HFFc6 (cell line): ENCODE measurements at places on chromosomes 11 and 22. TPM values are rescaled to one million over a fixed set of nuclear protein-coding genes. Genes with fewer than 3 reads are reported as not detected.

The CASP5 gene
- not detected in 2 replicates for total RNA-seq

The MFNG gene
- total RNA-seq, result not detected in 3 replicates

The NRXN2 gene
- 0.18 to 0.37 TPM (median 0.31 TPM) in 3 replicates for total RNA-seq

The ANO9 gene
- total RNA-seq, result not detected in 3 replicates

The SDHD gene
- 81.8 to 98.5 TPM (median 92.2 TPM) in 3 replicates for total RNA-seq

The ACRV1 gene
- total RNA-seq, result not detected in 3 replicates

The IGLL1 gene
- total RNA-seq, result not detected in 3 replicates

The ARHGAP20 gene
- total RNA-seq, result 0.29 and 0.88 TPM in 2 replicates

The INS gene
- total RNA-seq, result not detected in 3 replicates

The SCUBE1 gene
- total RNA-seq, result not detected in 3 replicates

DNA sequence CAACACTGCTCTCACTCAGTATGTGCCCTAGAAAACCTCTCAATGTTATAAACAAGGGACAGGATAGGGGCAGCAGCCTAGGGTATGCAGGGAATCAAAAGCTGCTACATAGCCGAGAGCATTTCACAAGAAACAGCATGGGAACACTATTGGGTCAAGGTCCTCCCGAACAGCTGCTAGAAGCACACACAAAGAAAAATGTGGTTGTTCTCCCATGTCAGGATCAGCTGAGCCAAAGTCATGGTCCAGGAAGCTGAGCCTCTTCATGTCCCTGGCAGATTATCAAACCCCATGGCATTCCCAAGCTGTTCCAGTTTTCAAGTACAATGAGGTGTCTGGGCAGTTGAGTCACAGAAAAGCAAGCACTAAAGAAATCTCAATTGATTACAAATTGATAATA lies 21.0 kb upstream of the GDPD4 start:
- H3K27me3 ChIP-seq, result no peaks in the 10 kb centered on the region; the same call in 1 of the 2 replicates
- H3K4me3 ChIP-seq, result no peak overlapping the region
- peaks cover 34% of the 10 kb centered on the region for H3K4me1 ChIP-seq

DNA sequence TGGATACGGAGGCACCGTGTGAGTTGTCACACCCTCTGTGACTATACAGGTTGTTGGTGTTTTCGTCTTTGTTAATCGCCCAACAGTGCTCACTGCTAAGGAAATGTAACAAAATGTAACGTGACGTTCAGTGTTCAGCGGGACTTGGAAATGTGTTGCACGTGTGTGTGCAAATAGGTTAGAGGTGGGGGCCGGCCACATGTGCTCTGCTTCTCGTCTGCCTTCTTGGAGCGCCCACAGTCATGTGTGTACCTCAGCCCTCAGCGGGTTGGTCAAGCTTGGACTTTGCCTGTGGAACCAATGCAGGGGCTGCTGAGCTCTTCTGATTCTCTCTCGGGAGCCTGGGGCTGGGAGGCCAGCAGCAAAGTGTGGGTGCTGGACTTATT lies 7.4 kb upstream of the SMIM38 start:
- no peak for DNase-seq
- no peak overlapping the region for H3K27ac ChIP-seq
- no peak overlapping the region for H3K4me3 ChIP-seq
- H3K36me3 ChIP-seq, result peaks cover 28% of the 10 kb centered on the region
- peaks cover 23% of the 10 kb centered on the region for H3K4me1 ChIP-seq
- H3K27me3 ChIP-seq, result peaks cover 7% of the 10 kb centered on the region

DNA sequence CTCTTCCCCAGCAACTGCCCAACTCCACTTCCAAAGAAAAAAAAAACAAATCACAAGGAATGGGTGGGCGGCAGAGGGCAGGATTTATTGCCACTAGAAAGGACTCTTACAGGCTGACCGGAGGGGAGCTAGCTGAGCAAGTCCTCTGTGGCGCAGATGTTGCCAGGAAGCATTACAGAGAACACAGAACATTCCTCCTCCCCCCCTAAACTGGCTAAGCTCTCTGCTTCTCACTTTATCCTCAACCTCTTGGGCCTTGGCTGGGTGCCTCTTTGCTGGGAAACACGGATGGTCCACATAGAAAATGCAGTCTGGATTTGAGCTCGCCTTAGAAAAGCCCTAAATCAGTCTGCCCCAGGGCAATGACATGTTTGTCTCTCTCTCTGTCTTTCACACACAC lies 12.6 kb upstream of the FJX1 start:
- H3K36me3 ChIP-seq, result no peaks in the 10 kb centered on the region
- H3K4me3 ChIP-seq, result no peak overlapping the region
- peak overlapping the region; percentile 4; the same call in 1 of the 2 replicates for H3K27ac ChIP-seq

GRCh38 chr11:19560156-19560555 lies 152.5 kb upstream of the NAV2 start:
- DNase-seq, result no peak
- no peaks in the 10 kb centered on the region for H3K36me3 ChIP-seq
- no peak overlapping the region for H3K4me3 ChIP-seq
- H3K4me1 ChIP-seq, result peaks cover 23% of the 10 kb centered on the region
- H3K27me3 ChIP-seq, result peaks cover 2% of the 10 kb centered on the region

GRCh38 chr11:57399221-57399620 lies 8.8 kb upstream of the PRG2 start:
- H3K4me1 ChIP-seq, result no peaks in the 10 kb centered on the region
- H3K36me3 ChIP-seq, result no peaks in the 10 kb centered on the region
- H3K4me3 ChIP-seq, result no peak overlapping the region
- peaks cover 24% of the 10 kb centered on the region for H3K27me3 ChIP-seq
- no peak for DNase-seq
- H3K27ac ChIP-seq, result no peak overlapping the region

- DNase-seq, result no peak
- peaks cover 62% of the 10 kb centered on the region for H3K4me1 ChIP-seq
- no peak overlapping the region for H3K4me3 ChIP-seq
- H3K36me3 ChIP-seq, result peaks cover 22% of the 10 kb centered on the region
Observed at GRCh38 chr11:126313826-126314225, 10.0 kb downstream of the DCPS start.

DNA sequence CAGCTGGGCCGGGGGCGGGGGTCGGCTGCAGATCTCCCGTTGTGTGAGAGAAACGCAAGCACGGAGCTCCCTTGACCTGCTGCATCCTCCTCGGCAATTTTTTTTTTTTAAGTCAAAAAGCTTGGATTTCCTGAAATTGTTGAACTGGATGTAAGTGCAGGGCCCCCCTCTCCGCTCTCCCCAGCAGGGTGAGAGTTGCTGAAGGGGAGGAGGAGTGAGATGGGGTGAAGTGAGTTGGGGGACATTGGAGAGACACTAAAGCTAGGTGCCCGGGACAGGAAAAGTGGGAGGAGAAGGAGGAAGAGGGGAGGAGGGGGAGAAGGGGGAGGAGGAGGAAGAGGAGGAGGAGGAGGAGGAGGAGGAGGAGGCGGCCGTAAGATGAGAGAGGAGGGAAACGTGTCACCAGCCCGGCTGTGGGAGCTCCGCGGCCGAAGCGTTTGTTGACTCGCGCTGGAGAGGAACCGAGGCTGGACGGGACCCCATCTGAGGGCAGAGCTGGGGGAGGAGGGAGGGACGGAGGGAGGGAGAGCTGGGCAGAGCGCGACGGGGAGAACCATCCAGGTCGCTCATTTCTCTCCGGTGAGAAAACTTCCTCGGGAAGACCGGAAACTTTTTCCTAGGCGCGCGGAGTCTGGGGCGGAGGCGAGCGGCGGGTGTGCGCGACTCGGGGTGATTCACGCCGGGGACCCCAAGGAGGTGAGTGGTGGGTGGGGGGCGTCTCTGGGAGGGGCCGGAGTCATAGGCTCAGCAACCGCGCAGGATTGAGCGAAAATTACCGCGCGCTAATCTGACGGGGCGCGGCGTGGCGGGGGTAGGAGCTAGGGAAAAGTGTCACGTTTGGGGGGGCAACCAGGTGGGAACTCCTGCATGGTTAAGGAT lies 80.2 kb downstream of the PRR5L start:
- H3K4me3 ChIP-seq, result peak overlapping the region; percentile 100
- H3K4me1 ChIP-seq, result peaks cover 55% of the 10 kb centered on the region
- H3K27me3 ChIP-seq, result no peaks in the 10 kb centered on the region
- H3K36me3 ChIP-seq, result peaks cover 18% of the 10 kb centered on the region

DNA sequence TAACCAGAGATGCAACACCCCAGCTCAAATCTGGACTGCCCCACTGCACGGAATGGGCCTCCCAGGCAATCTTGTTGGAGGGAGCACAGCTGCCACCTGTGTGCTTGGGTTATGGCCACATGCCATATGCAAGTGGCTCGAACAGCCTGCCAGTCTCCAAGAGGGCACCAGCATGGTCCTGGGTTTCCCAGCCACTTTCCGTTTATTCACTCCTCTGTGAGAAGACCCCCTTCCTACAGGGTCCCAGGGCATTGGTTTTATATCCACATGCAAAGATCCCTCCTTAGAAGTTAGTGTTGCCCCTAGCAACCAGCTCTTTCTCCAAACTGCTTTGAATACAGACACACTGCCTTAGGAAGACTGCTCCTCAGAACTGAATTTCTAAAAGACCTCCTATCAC lies 487.8 kb downstream of the BUD13 start:
- DNase-seq, result no peak
- no peak overlapping the region for H3K27ac ChIP-seq
- no peaks in the 10 kb centered on the region for H3K36me3 ChIP-seq
- H3K4me1 ChIP-seq, result no peaks in the 10 kb centered on the region
- H3K27me3 ChIP-seq, result no peaks in the 10 kb centered on the region

DNA sequence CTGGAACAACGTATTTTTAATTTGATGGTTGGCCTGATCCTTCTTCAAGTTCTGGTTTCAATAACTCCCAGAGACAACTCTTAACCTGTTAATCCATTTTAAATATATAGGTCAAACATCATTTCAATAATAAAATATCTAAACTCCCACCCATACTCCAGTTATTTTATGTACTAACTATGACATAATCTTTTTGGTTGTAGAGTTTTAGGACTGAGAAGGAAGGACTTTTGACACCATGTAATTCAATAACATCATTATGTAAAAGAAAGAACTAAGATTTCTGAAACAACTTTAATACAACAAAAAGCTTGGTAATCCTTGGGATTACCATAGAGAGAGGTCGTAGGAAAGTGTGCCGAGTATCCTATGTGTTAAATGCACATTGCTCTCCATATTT lies 31.5 kb downstream of the VSIG10L2 start:
- DNase-seq, result no peak
- H3K36me3 ChIP-seq, result no peaks in the 10 kb centered on the region
- no peaks in the 10 kb centered on the region for H3K4me1 ChIP-seq
- H3K27me3 ChIP-seq, result peaks cover 4% of the 10 kb centered on the region

- no peaks in the 10 kb centered on the region for H3K36me3 ChIP-seq
- no peaks in the 10 kb centered on the region for H3K27me3 ChIP-seq
- H3K27ac ChIP-seq, result no peak overlapping the region
- H3K4me3 ChIP-seq, result no peak overlapping the region
Observed at GRCh38 chr11:99370549-99371216, 349.9 kb downstream of the CNTN5 start.

DNA sequence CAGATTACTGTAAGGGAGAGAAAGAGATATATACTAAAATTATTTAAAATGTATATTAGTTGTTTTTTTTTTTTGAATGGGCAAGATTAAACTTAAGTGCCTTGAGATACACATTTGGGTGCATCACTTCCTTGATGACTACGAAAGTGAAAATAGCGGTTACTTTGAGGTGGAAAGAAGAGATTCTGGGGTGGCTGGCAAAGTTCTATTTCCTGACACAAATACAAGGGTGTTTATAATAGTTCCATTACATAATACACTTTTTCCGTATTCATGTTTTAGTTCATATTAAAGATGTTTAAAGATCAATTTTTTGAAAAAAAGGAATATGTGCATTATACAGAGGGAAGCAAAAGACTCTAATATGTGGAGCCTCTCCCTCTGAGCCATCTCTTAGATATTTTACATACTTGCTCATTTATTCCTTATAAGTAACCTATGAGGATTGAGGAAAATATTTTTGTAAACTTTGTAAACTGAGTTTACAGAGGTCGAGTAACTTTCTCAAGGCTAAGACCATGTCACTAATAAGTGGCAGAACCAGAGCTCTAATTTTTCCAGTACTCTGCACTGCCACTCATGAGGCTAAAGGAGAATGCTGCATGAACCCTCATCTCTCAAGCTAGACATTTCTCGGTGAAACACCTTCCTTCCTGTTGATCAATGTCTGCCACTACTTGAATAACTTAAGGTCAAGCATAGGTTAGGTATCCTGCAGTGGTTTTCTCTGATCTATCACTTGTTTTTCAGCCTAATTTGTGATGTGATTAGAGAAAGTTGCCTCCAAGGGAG lies 58.6 kb downstream of the DDIAS start:
- DNase-seq, result no peak
- H3K36me3 ChIP-seq, result peaks cover 6% of the 10 kb centered on the region; the same call in 1 of the 2 replicates
- no peak overlapping the region for H3K27ac ChIP-seq
- H3K27me3 ChIP-seq, result no peaks in the 10 kb centered on the region
- peaks cover 7% of the 10 kb centered on the region; the same call in 1 of the 2 replicates for H3K4me1 ChIP-seq
- H3K4me3 ChIP-seq, result peak overlapping the region; percentile 10; the same call in 1 of the 2 replicates

DNA sequence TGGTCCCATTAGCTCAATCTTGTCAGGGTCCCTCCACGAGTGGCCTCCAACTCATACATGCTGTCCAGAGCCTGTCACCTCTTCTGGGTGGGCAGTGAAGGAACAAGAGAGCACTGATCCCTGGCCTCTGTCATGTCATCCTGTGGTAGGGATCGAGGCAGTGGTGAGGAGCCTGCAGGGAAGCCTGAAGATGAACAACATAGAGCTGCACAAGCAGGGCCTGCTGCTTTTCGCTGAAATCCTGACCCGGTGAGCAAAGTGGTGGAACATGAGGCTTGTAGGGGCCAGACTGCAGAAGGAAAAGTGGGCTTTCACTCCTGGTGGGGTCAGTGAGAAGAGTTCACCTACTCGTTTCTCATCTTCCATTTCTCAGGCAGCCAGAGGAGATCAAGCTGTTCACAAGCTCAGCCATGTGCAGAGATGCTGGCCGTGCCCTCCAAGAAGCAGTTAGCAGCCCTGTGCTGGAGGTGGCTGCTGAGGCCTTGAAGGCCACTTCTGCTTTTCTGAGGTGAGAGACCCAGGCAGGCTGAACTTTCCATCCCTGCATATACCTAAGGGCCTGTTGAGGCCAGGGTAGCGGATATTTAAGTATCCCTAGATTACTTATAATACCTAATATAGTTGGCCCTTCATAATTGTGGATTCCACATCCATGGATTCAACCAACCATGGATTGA lies 32.9 kb downstream of the MEI1 start:
- no peak overlapping the region for H3K27ac ChIP-seq
- H3K36me3 ChIP-seq, result no peaks in the 10 kb centered on the region
- H3K4me1 ChIP-seq, result no peaks in the 10 kb centered on the region
- H3K27me3 ChIP-seq, result peaks cover 11% of the 10 kb centered on the region
- no peak for DNase-seq
- no peak overlapping the region for H3K4me3 ChIP-seq
